ENCODE measurements at places on chromosomes 11 and 22. TPM values are rescaled to one million over a fixed set of nuclear protein-coding genes. Genes with fewer than 3 reads are reported as not detected.
A peak's percentile ranks its signal among the peaks of the same experiment; 100 is the strongest.

CHRNA10 gene
- total RNA-seq = 0.89 TPM

- DNase-seq = no peak
These were observed 26.2 kb upstream of the TPBGL start for GRCh38 chr11:75214411-75214821.

- no peak for DNase-seq
These were observed 10.3 kb upstream of the IGSF9B start for GRCh38 chr11:133966921-133967598.

GRCh38 chr11:1128311-1129142 lies 29.2 kb upstream of the MUC5AC start:
- peak; percentile 55 for DNase-seq

GRCh38 chr11:2567026-2567671 lies 122.3 kb downstream of the KCNQ1 start:
- DNase-seq = peak; percentile 73

DNA sequence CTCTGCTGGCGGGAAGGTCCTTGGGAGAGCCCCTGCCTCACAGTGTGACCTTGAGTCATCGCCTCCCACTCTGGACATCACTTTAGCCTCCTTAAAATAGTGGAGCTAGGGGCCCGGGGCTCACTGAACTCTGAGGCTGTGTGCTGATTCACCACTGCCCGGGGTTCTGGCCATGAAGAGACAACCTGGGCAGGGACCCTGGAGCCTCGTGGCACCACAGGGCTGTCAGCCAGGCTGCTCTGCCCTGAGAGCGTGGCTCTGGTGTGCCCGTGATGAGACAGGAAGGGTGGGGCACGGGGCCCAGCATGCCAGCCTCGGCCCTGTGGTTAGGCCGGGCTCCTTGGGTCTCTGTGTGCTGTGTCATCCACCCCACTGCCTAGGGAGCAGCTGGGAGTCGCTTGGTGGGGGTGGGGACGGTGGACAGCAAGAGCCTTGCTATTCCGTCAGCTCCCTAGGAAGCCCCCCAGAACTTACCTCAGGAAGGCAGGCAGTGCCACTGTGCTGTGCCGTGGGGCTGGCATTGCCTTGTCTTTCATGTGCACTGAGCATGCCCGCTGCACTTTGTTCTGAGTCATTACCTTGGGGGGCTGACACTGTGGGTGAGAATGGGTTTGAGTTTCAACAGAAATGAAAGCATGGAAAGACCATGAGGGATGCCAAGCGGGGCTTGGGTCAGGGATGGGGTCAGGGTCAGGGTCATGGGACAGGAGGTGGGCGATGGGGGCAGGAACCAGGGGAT lies 31.7 kb downstream of the TPCN2 start:
- DNase-seq = no peak

PRR5L gene
- total RNA-seq = 4.0 TPM

DNA sequence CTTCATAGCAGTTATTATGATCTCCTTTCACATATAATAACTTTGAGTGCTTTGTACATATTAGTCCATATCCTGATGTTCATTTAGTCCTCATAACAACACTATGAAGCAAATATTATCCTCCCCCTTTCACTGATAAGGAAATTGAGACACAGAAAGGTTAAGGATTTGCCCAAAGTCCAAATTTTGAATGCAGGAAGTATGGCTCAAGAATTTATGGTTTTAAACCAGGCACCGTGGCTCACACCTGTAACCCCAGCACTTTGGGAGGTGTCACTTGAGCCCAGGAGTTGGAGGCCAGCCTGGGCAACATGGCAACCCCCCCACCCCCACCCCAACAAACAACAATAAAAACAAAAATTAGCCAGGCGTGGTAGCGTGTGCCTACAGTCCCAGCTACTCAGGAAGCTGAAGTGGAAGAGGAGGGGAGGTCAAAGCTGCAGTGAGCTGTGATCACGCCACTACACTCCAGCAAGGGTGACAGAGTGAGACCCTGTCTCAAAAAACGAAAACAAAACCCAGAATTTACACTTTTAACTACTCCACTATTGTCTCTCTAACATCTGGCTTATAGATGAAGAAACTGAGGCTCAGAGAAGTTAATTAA lies 8.6 kb downstream of the CCDC34 start:
- DNase-seq = no peak

TMPRSS13 gene
- total RNA-seq = not detected

DNA sequence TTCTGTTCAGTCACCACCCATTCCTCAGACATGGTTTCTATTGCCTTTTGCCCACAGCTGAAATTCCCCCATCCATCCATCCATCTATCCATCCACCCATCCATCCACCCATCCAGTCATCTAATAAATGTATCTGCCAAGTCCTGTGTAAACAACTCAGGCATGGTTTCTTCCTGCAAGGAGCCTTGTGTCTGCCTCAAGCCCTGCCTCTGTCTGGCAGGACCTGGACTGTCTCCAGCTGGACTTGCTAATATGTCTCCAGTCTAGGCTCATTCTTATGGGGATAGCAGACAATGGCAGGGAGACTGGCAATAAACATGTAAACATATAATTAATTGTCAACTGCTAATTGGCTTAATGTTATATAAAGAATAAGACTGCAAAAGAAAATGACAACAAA lies 64.7 kb upstream of the AMPD3 start:
- no peak for DNase-seq

GRCh38 chr11:65422633-65423515 lies at the start of gene NEAT1:
Gene NEAT1, plus strand, starts transcription at chr11:65422798.
- DNase-seq = peak; percentile 100

DNA sequence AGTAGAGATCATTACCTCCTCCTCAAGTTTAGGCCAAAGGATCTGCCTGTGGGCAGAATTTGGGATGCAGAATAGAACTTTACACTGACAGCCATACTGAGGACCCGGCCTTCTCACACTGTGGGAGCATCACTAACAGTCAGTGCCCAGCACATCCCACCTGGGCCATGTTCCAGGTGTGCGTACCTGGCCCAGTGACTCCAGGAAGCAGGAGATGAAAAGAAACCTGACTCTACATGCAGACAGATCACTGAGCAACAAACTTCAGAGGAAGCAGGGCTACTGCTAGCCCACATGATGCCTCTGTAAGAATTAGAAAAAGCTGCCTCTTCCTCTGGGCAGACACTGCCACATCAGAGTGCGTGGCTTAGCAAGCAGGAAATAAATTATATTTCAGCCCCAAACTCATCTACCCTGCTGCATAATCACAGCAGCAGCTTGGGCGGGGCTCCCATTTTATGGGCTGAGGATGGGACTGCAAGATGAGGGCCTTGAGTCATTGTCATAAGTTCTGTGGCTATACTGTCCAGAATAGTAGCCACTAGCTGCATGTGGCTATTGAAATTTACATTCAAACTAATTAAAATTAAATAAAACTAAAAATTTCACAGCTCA lies 6.0 kb upstream of the LMO2 start:
- DNase-seq = no peak

EFCAB6 gene
- 1.3 TPM for total RNA-seq

GNAZ gene
- 2.2 TPM for total RNA-seq

MISFA gene
- 6.4 TPM for total RNA-seq

- DNase-seq = no peak
These were observed 24.3 kb upstream of the DEPDC7 start for GRCh38 chr11:32991427-32991826.

DNA sequence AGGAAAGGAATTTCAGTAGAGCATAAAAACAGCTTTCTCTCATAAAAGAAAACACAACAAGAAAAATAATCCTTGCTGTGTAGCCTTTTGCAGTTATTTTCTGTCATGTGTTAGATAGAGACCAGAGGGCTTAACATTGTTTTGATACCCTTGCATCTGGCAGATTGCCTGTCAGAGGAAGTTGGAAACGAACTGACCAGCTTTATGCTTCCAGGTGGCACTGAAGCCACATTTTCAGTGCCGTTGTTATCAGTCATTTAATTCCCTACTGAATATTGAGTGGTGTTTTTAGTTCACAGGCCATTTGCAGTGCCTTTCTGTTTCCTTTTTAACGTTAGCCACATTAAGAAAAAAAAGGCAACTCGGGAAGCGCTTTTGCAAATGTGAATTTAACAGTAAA lies 21.5 kb upstream of the RAG2 start:
- no peak for DNase-seq

CLCF1 gene
- 4.0 TPM for total RNA-seq

LRFN4 gene
- total RNA-seq = 24.5 TPM

DNA sequence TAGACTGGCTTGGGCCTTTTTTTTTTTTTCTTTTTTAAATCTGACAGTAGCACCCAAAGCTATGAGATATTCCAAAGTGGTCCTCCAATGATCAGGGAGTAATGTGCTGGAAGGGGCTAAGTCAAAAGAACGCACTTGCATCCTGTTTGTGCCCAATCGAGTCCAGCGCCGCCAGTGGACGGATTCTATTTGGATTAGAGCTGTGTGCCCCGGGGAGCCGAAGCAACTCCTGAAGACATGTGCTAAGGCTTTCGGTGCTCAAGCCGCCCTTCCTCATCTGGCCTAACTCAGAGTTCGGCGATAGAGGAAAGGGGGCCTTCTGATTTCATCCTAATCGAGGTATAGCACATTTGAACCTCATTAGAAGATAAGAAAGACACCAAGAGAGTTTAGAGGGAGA lies 147.8 kb upstream of the NECTIN1 start:
- no peak for DNase-seq

KDM4E gene
- not detected for total RNA-seq

DNA sequence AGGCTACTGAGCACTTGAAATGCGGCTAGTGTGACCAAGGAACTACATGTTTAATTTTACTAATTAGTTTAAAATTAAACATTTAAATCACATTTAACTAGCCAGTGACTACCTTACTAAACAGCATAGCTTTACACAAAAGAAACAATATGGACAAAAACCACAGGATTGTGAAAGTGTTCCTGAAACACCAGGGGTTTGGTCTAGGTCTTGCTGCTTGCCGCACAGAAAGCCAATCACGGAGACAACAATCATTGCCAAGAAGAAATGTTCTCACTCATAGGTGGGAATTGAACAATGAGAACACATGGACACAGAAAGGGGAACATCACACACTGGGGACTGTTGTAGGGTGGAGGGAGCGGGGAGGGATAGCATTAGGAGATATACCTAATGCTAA lies 309.5 kb downstream of the C11orf87 start:
- no peak for DNase-seq

SLC2A11 gene
- 19.7 TPM for total RNA-seq

ARHGAP20 gene
- 0.19 TPM for total RNA-seq

DNA sequence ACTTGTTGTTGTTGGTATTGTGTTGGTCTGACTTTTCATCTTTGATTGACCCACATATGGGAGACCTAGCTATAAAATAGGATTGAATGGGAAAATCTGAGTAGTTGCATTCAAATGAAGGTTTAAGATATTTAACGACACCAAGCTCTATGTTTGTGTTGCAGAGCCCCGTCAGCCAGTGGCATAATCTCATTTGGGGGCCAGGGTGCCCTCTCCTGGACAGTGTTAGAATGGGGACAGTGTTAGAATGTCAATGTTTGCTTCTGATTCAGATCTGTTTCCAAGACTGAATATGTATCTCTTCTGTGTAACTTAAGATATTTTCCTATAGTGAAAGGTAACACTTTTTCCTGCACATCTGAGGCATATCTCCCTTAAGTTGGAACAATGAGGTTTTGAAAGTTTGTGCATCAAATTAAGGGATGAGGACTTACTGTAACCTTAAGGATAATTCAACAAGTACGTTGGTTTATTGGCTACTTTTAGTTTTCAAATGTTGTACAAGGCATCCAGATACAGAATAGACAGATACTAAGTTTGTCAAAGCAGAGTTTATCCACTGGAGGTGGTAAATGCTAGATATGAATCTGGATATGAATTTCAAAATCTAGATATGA lies 5.3 kb upstream of the OR52M1 start:
- DNase-seq = peak; percentile 79

- no peak for DNase-seq
These were observed 20.9 kb downstream of the BDNF start for GRCh38 chr11:27679136-27680015.

DNA sequence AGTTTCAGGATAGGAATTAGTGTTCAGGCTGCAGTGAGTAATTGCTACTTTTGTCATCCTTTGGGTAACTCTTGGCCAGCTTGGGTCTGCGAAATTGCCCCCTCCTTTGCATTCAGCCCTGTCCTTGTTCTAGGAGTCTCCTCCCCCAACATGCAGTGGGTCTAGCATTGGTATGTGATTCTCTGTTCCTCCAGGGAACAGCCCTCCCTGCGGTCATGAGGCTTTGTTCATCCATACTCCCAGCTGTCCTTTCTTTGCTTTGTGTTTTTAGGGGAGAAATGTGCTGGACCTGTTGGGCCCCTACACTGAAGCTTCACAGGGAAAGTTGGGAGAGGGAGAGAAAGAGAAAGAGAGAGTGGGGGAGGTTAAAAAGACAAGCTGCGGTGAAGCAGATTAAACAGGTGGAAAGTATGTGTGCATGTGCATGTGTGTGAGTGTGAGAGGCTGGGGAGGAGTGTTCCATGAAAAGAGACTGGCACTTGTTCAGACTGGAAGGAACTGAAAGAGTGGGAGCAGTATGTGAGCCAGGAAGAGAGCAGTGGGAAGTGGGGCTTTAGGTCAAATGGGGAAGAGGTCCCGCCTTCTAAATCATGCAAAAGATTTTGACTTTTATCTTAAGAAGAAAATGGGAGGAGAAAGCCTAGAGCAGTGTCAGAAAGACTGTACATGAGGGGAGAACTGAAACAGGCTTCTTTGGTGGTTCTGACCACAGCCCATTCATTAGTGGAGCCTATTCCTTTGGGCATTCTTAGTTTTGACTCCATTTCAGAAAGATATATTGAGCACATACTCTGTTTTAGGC lies 17.9 kb upstream of the SESN3 start:
- no peak for DNase-seq

DNA sequence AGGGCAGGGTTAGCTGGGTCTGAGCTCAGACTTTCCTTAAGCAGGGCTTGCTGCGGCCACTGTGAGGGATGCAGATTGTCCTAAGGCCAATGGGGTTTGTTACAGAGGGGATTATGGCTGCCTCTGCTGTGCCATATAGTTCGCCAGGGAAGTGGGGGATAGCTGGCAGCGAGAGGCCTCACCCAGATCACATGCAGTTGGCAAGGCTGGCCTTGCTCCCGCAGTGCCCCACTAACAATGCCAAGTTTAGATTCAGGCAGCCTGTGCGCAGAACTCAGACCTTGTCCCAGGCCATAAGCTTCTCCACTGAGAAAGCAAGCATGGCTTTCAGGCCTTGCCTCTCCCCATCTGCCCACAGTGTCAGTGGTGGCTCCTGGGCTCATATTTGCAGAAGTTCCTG lies 4.7 kb upstream of the APOL2 start:
- DNase-seq = no peak

- DNase-seq = no peak
These were observed 243.6 kb upstream of the SORL1-AS1 start for GRCh38 chr11:121696177-121696871.

DNA sequence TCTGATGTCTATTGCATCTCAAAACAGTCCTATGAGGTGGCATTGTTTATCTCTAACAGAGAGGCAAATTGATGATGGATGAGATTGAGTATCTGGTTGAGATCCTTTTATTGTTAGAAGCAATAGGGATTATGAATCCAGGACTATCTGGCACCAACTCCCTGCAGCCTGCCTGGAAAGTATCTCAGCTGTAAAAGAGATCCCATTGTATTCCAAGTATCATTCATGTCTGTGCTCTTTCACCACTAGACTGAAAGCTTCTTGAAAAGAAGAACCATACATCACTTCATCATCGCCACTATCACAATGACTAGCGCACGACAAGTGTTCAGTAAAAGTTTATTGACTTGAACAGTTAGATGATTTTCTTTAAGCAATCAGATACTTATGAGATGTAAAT lies 41.9 kb upstream of the PCF11 start:
- DNase-seq = no peak
